ENCODE measurements at places on chromosomes 16 and 17. TPM values are rescaled to one million over a fixed set of nuclear protein-coding genes. Genes with fewer than 3 reads are reported as not detected.

- DNase-seq = no peak
- H3K27me3 ChIP-seq = no peaks in the 10 kb centered on the region
- no peak overlapping the region for H3K4me3 ChIP-seq
- H3K27ac ChIP-seq = no peak overlapping the region
- H3K36me3 ChIP-seq = no peaks in the 10 kb centered on the region
Observed at GRCh38 chr16:76278086-76278485, 885 bp downstream of the CNTNAP4 start.

GRCh38 chr16:6600167-6600566 lies 732.5 kb upstream of the RBFOX1 start:
- H3K27ac ChIP-seq = no peak overlapping the region
- no peaks in the 10 kb centered on the region for H3K27me3 ChIP-seq
- no peaks in the 10 kb centered on the region for H3K36me3 ChIP-seq
- no peaks in the 10 kb centered on the region for H3K4me1 ChIP-seq

DNA sequence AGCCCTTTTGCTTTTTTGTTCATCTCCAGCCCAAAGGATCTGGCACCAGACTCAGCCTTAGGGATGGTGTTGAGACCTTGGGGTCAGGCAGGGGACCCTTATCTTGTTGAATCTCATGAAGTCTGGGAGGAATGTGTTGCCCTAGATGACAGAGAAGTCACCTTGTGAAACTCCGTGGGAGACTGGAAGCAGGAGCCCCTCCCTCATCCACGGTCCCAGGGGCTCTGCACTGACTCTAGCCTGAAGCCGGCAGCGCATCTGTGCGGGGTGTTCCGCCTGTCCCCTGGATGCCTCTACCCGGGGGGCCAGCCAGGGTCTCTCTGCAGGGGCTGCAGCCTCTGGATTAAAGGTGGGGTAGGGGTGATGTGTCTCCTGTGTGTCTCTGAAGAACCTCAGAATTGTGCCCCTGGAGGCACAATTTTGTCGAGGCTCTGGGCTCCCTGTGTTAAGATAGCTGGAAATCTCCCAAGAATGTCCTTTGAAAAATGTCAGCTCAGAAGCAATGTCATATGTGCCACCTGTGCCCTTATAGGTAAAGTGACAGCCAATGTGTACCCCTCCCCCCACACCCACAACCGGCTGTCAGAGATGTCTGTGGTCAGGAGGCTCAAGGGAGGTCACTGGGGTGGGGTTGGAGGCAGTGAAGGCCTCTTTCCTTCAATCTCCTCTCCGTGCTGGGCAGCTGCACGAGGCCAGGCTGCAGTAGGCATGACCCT lies 32.1 kb upstream of the CDC42EP4 start:
- no peak for DNase-seq
- H3K4me1 ChIP-seq = peaks cover 9% of the 10 kb centered on the region
- no peaks in the 10 kb centered on the region for H3K36me3 ChIP-seq
- no peaks in the 10 kb centered on the region for H3K27me3 ChIP-seq
- peak overlapping the region; percentile 17 for H3K4me3 ChIP-seq

- H3K36me3 ChIP-seq = no peaks in the 10 kb centered on the region
- no peak for DNase-seq
- H3K4me1 ChIP-seq = no peaks in the 10 kb centered on the region
- no peak overlapping the region for H3K4me3 ChIP-seq
- no peak overlapping the region for H3K27ac ChIP-seq
Observed at GRCh38 chr17:60102632-60103096, 23.9 kb upstream of the HEATR6 start.

DNA sequence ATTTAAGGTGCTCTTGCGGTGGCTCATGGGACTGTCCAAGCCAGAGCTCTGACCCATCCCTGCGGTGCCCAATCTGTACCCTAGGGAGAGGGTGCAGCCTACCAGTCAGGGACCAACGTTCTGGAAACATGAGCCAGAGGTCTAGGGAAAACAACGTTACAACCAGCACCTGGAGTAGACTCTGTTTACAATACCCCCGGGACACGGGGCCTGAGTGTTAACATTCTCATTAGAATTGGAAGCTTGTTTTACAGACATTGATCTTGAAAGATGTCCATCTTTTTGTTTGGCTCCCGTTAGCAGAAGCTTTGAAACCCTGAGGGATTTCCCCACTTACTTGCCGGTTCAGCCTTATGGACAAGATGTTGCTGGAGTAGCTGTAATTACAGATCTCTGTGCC lies 6.9 kb downstream of the WIPI1 start:
- peaks cover 18% of the 10 kb centered on the region for H3K36me3 ChIP-seq
- H3K4me1 ChIP-seq = no peaks in the 10 kb centered on the region
- H3K27ac ChIP-seq = no peak overlapping the region

DNA sequence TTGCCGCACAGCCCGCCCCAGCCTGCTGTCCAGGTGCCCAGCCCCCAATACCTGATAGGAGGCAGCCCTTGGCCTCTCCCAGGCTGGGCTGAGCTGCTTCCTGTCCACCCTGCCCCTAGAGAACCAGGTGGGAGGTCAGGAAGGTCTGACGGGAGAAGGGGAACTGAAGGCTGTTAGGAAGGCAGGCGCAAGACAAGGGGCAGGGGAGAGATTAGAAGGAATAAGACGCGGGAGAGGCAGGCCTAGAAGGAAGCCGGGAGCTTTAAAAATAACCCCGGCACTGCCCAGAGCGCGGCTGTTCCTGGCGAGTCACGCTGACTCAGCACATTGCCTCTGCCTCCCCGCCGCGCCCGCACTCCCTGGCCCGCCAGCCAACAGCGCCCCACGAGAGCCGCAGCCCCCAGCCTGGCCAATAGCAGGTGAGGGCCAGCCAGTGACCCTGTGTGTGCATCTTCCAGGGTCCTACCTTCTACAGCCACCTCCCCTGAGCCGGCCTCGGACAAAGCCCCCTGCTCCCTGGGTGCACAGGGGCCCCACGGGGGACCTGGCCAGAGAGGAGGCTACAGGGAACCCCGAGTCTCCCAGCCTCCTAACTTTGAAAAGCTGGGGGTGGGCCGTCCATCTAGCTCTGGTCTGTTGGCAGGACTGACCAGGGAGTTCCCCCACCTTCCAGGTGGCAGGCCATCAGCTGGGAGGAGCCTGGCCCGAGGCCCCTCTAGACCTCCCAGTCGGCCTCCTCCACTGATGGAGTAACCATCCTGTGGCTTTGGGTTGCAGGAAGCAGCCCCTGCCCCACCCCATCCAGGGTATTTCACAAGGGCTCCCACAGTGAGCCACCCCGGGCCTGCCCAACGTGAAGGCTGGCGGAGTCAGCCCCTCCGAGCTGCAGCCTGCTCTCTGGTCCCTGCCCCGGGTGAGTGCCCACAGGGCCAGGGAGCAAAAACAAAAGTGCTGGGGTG lies 4.0 kb downstream of the MAFG start:
- DNase-seq = peak; percentile 84
- peak overlapping the region; percentile 79 for H3K4me3 ChIP-seq
- peaks cover 25% of the 10 kb centered on the region for H3K36me3 ChIP-seq
- peaks cover 3% of the 10 kb centered on the region for H3K4me1 ChIP-seq
- H3K27me3 ChIP-seq = no peaks in the 10 kb centered on the region
- H3K27ac ChIP-seq = peak overlapping the region; percentile 17

DNA sequence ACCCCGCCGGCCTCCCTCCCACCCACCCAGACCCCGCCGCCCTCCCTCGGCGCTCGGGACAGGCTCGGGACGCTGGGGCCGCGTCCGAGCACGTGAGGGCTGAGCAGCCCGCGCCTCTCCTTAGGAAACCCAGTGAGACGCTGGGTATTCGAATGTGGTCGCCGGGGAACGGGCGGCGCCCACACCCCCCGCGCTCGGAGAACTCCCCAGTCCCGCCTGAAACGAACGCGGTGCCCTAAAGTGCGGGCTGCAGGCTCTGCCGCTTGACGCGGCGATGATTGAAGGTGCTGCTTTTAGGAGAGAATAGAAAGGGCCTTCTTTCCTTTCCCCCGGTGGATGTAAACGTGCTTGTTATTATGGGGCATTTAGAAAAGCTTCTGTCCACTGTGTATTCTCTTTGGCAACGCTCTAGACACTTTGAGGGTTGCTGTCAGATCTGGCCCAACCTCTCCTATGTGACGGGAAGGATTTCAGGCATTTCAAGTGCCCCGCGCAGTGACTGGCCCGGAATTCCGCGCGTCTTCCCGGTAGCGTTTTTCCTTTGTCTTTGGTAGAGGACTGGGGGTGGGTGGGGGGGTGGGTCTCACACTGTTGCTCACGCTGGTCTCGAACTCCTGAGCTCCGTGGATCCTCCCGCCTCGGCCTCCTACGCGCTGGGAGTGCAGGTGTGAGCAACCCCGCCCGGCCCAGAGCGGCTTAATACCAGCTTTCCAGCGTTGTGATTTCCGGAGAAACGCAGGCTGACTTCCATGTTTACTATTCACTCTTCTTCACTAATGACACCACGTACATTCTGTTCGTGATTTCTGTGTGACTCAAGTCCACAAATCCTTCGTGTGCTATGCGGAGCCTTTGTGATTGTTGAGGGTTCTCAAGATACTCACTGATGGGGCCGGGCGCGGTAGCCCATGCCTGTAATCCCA lies 21.8 kb upstream of the FOXK2 start:
- H3K27me3 ChIP-seq = peaks cover 4% of the 10 kb centered on the region
- no peaks in the 10 kb centered on the region for H3K36me3 ChIP-seq
- no peaks in the 10 kb centered on the region for H3K4me1 ChIP-seq
- no peak for DNase-seq
- H3K4me3 ChIP-seq = peak overlapping the region; percentile 72

GRCh38 chr17:6067060-6067459 lies 3.1 kb upstream of the WSCD1 start:
- no peak overlapping the region for H3K27ac ChIP-seq
- H3K4me3 ChIP-seq = no peak overlapping the region
- no peaks in the 10 kb centered on the region for H3K4me1 ChIP-seq
- DNase-seq = no peak
- peaks cover 3% of the 10 kb centered on the region for H3K27me3 ChIP-seq

DNA sequence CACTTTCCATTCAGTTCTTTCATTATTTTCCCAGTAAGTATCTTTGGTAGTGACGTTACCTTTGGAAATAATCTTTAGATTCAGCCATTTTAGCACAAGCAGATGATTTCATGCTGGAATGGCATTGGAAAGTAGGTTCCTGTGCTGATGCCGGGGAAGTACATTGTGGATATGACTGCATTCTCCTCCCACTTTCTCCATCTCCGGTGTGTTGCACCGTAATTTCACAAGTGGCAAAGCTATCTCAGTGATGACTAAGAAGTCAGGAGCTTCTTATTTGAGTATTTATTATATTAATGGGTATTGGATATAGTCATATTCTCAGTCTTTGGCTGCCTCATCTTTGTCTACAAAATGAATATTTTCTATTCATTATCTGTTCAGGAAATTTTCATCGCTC lies 69.8 kb downstream of the MRTFB start:
- H3K4me3 ChIP-seq = no peak overlapping the region
- no peak for DNase-seq
- H3K36me3 ChIP-seq = peaks cover 29% of the 10 kb centered on the region
- no peak overlapping the region for H3K27ac ChIP-seq
- H3K4me1 ChIP-seq = no peaks in the 10 kb centered on the region

GRCh38 chr17:55576237-55576995 lies 65.2 kb upstream of the SMIM36 start:
- H3K27me3 ChIP-seq = no peaks in the 10 kb centered on the region
- H3K36me3 ChIP-seq = no peaks in the 10 kb centered on the region
- DNase-seq = no peak

GRCh38 chr17:43914451-43914850 lies 7.1 kb upstream of the MPP2 start:
- no peaks in the 10 kb centered on the region for H3K36me3 ChIP-seq
- H3K27me3 ChIP-seq = no peaks in the 10 kb centered on the region
- H3K27ac ChIP-seq = no peak overlapping the region
- no peak for DNase-seq
- no peaks in the 10 kb centered on the region for H3K4me1 ChIP-seq
- H3K4me3 ChIP-seq = no peak overlapping the region

DNA sequence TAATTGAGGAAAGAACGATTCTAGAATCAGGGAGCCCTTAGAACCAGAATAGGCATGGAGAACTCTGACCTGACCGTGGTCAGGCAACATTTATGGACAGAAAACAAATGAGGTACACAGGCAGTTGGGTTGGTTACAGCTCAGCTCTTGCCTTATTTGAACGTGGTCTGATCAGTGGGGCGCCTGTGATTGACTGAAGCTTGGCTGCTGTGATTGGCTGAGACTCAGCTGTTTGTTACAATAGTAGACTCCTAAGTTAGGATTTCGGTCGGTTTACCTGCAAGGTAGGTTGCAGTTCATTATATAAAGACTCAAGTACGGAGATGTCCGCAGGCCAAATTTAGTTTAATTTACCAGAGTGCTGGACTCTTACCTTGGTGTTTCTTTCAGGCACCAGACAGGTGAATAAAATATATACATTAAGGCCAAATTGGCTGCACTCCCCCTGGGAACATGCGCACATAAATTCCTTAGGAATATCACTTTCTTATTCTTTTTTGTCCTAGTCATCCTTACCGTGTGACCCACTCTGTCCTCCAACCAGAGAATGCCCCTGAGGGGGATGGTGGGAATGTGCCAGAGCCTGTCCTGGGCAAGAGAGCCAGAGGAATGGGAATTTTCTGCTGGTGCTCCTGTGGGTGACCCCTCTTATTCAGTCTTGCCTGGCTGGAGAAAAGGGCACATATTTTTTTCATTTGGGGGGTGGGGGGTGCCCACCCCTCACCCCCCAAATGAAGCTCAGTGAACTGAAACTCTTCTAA lies 7.5 kb upstream of the CSNK2A2 start:
- no peak overlapping the region for H3K4me3 ChIP-seq
- H3K4me1 ChIP-seq = no peaks in the 10 kb centered on the region
- DNase-seq = no peak
- no peak overlapping the region for H3K27ac ChIP-seq
- no peaks in the 10 kb centered on the region for H3K36me3 ChIP-seq
- no peaks in the 10 kb centered on the region for H3K27me3 ChIP-seq

GRCh38 chr17:9001559-9001958 lies 19.8 kb upstream of the NTN1 start:
- H3K27me3 ChIP-seq = peaks cover 47% of the 10 kb centered on the region
- no peaks in the 10 kb centered on the region for H3K4me1 ChIP-seq
- H3K4me3 ChIP-seq = no peak overlapping the region
- H3K27ac ChIP-seq = no peak overlapping the region
- DNase-seq = no peak
- no peaks in the 10 kb centered on the region for H3K36me3 ChIP-seq

GRCh38 chr16:67457611-67458010 lies 23.3 kb downstream of the ATP6V0D1 start:
- no peaks in the 10 kb centered on the region for H3K27me3 ChIP-seq
- no peaks in the 10 kb centered on the region for H3K4me1 ChIP-seq
- no peak overlapping the region for H3K27ac ChIP-seq
- no peak for DNase-seq

- no peak for DNase-seq
- peaks cover 6% of the 10 kb centered on the region for H3K27me3 ChIP-seq
- H3K4me1 ChIP-seq = no peaks in the 10 kb centered on the region
Observed at GRCh38 chr16:1613211-1613622, 1.1 kb downstream of the CRAMP1 start.

Gene HLF
- 0.44 TPM for total RNA-seq

Gene C17orf107
- total RNA-seq = 4.4 TPM

Gene CHST5
- total RNA-seq = 0.11 TPM

Gene MRPL10
- 67.2 TPM for total RNA-seq

Gene SNX20
- not detected for total RNA-seq

Gene CISD3
- 10.7 TPM for total RNA-seq

Gene KRTAP4-6
- not detected for total RNA-seq

Gene CDR2L
- total RNA-seq = 23.3 TPM

Gene SHISA9
- total RNA-seq = 8.6 TPM

Gene MIF4GD
- 26.1 TPM for total RNA-seq

Gene KREMEN2
- 14.6 TPM for total RNA-seq

Gene PLD2
- total RNA-seq = 63.3 TPM

Gene DNAH3
- total RNA-seq = 0.24 TPM

Gene NAA38
- 40.0 TPM for total RNA-seq

Gene NTN3
- 1.3 TPM for total RNA-seq
